ENCODE measurements at places on chromosomes 7 and 10.

- DNase-seq = no peak
These were observed 305.4 kb upstream of the PODXL start for GRCh38 chr7:131861620-131862346.

DNA sequence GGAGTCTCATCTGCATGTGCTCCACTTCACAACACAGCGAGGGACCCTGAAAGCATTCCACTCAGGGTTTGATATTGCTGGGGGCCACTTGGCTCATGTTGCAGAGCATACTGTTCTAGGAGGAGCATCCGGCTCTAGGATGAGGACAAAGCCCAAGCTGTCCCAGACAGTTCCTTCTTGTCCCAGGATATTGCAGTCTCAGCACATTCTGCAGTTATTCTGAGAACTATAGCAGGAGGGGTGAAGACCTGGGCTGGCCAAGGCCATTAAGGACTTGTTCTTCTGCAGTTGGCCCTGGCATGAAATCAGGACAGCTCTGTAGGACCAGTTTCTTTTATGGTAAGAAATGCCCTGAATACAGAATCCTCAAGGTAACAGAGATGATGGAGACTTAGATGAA, 48.9 kb upstream of the C10orf120 start:
- DNase-seq = no peak

DNA sequence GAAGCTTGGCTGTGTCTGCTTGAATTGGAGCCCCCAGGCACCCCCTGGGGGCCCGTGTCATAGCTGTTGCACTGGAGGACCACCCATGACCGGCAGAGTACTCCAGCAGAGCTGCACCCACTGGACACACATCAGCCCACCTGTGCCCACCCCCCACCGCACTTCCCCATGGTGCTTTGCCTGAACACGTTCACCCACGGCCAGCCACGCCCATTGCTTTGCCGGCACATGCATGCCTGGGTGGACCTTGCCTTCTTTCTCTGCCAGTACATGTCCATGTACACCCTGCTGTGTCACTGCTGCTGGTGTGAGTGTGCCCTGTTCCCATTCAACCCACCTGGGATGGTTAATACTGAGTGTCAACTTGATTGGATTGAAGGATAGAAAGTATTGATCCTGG, 88.7 kb downstream of the SAMD9 start:
- DNase-seq = no peak

DNA sequence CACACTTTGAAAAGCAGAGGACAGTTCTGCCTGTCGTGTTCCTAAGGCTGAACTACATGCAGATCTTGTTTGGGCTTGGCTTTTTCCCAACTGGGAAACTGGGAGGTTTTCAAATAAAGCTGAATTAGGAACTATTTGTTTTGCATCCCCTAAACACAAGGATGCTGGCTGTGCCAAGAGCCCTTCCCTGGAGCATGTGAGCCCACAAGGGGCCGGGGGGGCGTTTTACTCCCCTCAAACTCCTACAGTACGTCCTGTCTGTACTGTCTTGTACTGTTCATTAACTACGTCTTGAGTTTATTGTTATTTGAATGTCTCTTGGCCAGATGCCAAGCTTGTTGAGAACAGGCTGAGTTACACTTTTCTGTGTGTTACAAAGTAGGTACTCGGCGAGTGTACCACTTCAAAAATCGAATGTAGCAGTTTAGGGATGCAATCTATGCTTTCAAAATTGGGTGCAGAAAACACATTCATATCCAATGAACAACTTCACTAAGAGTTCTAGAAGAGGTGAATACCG, 94.9 kb downstream of the GFRA1 start:
- DNase-seq = no peak

DNA sequence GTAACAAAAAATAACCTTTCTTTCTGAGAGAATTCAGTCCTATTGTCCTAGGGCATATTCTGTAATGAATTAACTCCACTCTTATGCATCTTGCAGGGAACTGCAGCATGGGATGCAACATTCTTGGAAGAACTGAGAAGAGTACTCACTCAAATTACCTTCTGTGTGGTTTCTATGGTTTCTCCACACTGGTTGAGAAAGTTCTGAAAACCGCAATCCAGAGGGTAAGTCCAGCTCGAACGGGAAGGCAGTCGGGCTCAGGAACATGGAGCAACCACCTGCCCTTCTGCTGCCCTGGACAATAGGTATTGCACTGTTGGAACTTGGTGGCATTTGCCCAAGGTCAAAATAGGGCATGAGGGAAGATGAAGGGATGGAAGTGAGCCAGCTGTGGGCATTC, 59.6 kb upstream of the CDK13 start:
- DNase-seq = peak; percentile 75

DNA sequence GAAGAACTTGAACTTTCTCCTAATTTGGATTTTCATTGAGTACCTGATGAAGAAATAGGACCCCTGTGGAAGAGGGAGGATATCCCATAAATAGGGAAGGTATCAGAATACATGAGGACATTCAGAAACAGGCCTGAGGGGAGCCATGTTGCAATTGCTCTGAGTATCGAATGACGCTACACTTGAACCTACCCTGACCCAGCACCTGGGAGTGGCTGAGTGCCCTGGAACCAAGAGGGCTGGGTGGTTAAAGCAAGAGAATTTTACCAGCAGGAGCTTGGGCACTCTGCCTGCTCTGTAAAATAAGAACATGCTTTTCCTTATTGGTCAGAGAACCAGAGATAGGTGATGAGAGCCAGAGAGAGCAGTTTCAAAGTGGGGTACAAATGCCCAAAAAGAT, 7.2 kb downstream of the NEUROD6 start:
- no peak for DNase-seq
